ENCODE measurements at places on chromosomes 6 and 20.

DNA sequence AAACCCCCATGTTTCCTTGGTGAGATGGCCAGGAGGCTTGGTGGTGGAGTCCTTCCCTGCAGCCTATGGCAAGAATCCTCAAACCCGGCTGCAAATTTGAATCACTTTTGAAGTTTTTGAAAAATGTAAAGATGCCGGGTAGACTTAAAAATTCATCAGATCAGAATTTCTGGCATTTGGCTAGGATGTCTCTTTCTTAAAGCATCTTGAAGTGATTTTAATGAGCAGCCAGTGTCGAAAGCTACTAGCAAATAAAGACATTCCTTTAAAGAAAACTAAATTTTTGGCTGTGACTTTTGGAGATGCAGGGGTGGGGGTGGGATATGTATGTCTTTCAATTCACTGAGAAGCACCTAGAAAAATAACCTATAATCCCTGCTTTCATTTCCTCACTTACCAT lies 25.6 kb upstream of the NOX3 start:
- no peak for DNase-seq

DNA sequence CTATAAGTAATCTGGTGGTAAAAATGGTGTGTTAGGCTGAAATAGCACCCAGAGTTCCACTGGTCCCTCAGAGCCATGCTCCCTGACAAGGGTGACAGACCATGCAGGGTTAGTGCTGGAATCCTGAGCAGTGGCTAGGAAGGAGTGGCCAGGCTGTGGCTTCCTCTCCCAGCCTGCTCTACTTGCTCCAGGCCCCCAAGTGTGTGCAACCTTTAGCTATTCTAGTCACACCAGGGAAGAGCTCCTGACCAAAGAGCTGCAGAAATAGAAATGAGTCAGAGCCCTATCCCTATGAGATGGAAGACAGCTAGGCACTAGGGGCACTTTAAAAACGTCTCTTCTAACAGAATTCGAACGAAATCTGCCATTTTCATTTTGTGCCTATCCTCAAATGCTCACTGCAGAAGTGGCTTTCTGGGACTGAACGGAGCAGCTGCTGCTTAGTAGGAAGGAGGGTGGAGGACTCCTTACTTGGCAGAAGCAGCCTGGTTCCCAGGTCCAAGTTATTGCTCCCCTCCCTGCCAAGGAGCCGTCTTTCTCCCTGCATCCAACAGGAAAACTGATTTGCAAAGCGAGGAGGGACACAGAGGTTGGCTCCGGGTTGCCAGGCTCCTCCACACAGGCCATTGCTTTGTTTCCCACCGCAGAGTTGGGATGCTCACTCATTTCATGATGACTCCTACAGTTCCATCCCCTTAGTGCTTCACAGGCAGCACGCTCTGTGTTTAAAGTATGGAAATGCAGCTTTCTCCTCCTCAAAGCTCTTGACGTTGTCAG lies 754.5 kb downstream of the C6orf118 start:
- DNase-seq, result no peak

DNA sequence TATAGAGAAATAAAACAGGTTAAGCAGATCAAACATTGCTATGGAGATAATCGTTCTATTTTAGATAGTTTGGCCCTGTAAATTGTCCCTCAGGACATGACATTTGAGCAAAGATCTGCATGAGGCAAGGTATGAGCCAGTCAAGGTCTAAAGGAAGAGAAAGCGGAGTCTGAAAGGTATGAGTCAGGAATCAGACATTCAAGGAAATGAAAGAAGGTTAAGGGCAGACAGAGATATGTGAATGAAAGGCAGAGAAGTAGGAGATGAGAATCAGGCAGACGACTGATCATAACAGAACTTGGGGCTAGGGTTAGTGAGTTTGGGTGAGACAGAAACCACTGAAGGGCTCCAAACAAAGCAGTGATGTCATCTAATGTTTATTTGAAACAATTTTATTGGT lies 775.8 kb downstream of the MAFB start:
- no peak for DNase-seq

DNA sequence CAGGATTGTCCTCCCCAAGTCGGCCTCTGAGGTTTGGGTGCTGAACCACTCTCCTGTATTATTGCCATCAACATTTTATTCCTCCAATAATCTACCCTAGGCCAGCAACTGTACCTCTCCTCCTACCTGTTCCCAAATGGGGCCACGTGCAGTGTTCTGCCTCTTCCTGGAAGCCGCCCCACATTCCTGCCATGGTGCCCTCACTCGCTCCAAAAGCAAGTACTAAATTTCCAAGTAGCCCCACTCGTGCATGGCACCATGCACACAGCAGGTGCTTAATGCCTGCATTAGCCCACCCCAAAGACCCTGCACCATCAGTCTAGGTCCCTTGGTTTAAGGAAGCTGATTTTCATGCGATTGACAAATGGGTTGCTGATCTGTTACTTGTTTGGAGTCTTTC lies 147.8 kb downstream of the NFATC2 start:
- no peak for DNase-seq

GRCh38 chr6:40347571-40348011 lies 239.6 kb downstream of the LRFN2 start:
- no peak for DNase-seq

DNA sequence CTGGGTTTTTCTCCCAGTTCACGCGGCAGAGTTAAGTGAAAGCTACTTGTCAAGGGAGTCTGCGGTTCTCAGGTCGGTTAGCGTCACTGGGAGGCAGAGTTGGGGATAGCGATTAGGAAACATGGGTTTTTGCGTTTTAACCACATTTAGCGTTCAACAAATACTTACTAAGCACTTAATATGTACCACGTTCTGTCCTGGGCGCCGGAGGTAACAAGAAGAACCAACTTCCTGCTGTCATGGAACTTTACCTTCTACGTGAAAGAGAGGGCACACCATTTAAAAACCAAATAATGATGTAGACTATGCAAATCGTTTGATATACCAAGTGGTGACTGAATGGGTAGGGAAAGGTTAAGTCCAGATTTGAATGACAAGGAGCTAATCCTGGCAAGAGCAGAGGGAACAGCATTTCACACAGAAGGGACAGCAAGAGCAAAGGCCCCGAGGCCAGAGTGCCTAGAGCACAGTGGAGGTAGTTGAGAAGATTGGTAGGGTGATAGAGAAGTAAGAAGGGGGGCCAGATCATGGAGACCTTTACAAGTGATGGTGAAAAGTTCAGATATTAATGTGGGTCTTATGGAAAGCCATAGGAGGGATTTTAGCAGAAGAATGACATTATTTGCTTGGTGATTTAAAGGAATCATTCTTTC lies 744 bp downstream of the RIOK1 start:
- DNase-seq, result no peak

DNA sequence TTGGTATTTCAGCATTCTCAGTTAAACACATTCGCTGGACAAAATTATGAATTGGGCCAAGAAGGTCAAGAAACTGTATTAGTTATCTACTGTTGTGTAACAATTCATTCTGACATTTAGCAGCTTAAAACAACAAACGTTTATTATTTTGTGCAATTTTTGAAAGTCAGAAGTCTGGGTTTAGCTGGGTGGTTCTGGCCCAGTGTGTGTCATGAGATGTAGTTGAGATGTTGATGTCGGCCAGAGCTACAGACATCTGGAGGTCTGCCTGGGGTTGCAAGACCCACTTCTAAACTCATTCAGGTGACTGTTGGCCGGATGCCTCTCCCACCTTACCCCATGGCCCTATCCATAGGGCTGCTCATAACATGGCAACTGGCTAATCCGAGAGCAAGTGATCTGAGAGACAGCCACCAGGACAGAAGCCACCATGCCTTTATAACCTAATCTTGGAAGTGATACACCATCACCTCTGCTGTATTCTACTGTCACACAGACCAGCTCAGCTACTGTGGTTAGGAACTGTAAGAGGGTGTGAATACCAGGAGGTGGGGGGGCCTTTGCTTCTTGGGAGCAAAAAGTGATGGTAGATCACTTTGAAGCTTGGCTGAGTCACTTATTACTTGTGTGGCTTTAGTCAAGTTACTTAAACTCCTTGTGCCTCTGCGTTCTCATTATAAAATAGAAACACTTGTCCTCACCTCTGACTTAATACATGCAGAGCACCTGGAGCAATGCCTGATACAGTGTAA lies 217.0 kb upstream of the MYLIP start:
- DNase-seq, result peak; percentile 42

DNA sequence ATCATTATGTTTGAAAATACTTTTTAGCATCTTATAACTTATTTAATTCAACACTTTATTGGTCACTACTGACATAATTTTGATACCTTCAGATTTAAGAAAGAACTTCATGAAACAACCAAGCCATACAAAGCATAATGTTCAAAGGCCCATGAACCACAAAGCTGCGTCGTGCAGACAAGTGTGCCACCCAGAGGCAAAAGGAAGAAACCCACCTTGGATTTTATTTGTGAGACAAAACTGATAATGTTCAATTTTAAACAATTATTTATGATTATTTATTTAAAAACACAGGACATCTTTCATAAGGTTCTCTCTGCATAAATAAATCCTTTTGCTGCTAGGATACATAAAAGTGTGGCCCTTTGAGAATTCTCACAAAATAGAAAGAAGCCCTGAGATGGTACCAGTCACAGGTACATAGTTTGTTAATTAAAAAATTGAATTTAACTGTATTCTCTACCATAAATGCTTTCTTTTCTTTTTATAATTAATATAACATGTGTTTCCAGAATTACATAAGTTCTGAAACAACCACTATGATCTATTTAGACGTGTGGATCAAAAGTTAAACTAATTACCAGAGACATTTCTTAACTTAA lies 143.7 kb downstream of the RALGAPA2 start:
- no peak for DNase-seq

- DNase-seq, result no peak
These were observed 43.7 kb downstream of the TBC1D7 start for GRCh38 chr6:13284646-13285045.

DNA sequence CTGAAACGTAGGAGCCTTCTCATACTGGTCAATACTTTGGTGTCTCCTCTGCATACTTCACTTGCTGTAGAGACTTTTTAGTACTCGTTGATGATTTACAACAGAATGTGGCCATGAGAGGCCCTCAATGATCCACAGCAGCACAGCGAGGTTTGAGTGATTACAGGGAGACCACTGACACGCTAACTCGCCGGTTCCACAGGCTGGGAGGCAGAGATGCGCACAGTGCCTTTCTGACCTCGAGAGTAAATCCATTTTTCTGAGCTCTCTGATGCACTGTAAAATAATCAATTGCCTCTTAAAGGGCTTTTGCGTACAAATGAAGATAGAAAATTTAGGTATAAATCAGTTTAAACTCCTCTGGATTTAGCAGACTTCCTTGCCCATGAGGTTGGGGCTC lies 56.2 kb upstream of the TBC1D7 start:
- DNase-seq, result no peak

DNA sequence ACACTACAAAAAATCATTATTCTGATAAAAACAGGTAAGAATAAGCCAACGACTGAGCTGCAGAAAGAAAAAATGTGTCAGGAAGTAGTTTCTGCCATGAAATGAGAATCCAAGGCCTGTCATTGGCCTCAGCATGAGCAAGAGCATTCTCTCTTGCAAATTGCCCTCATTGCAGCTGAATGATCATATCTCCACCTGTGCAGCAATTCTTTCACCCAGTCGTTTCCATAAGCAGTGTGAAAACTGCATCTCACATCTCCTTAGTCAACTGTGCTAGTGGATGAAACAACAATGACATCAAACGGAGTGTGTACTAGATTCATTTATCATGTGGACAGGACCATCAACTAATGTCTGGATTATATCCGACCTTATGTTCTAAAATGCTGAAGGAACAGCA lies 88.2 kb upstream of the STXBP5 start:
- no peak for DNase-seq

DNA sequence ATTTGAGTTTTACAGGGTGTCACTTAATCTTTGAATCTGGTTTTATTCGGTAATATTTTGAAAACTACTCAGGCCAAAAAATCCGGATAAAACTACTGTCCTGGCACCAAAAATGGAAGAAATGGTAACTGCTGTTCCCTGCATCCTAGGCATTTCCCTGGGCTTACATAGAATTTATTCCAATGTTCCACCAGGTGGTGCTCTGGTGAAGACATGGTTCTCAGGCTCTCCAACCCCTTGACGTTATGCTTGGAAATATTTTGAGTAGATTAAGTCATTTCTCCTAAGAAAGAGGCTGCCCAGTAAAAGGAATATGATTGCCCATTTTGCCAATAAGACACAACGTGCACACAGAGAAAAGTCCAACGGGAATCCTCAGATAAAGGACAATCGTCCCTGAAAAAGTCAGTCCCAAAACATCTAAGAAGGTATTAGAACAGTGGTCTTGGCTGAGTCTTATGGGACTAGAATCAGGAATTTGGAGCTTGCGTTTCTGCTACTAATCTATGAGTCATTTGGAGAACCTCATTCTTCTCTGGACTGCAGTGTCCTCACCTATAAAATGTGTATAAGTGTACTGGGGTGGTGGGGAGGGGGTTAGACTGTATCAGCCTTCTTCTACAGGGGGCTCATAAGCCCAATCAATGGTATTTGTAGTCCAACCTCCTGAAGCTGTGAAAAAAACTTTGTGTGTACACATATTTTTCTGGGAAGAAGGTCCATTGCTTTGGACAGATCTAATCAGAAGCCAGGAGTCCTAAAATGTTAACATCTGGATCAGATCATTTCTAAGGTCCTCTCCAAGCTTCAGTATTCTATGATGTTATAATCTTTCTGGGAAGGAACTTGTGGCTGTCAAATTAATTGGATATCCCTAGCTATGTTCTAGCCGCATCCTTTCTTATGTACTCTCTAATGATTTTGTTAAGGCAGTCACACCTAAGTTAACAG lies 131.0 kb upstream of the BMP2 start:
- no peak for DNase-seq

- no peak for DNase-seq
These were observed 364.9 kb upstream of the RSPO3 start for GRCh38 chr6:126753606-126754005.

GRCh38 chr6:37170273-37171200 lies 585 bp downstream of the PIM1 start:
- DNase-seq, result peak; percentile 39

DNA sequence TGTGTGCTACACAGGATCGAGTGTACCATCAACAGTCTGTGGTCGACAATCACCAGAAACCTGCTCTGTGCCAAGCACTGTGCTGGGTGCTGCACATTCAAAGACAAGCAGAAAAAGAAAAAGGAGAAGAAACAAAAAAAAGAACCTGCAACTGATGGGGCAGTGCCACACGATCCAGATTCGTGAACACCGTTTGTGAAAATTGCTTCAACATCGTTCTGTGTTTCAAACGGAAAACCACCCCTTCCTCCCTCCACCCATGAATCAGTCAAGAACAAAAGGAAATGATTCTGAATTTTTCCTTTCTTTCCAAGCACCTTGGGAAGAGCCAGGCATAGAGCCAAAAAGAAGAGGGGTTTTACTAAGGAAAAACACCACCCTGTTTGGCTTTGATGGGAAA lies 129.2 kb upstream of the ARID1B start:
- DNase-seq, result no peak
